ENCODE measurements at places on chromosomes 7 and 10.

- DNase-seq: no peak
These were observed 133.5 kb upstream of the PRSS58 start for GRCh38 chr7:142391191-142391992.

- peak; percentile 87 for DNase-seq
These were observed 48.5 kb downstream of the PLCE1 start for GRCh38 chr10:94042001-94042833.

- DNase-seq: no peak
These were observed 42.0 kb upstream of the TRIL start for GRCh38 chr7:28999895-29000716.

DNA sequence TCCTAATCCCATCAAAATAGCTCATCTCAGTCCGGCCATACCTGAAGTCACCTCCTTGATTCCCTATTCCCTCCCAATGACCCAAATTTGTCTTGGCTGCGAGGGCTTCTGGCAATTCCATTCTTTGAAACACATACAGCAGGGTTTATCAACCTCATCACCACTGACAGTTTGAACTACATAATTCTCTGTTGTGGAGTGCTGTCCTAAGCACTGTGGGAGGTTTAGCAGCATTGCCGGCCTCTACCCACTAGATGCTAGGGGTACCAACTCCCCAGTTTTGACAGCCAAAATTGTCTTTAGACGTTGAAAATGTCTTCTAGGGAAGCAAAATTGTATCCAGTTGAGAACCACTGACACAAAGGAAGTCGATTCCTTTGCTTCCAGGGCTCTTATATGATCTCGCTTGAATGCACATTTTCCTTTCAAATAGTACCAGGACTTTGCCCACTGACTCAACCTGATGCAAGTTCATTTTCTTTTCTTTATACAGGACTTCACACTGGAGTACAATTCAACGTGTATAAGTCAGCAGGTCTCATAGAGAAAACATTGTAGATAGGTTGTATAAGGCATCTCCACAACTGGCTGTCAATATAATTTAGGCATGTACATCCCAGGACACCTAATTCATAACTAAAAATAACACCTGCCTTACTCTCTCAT is 133.3 kb downstream of the STRA8 start:
- no peak for DNase-seq

DNA sequence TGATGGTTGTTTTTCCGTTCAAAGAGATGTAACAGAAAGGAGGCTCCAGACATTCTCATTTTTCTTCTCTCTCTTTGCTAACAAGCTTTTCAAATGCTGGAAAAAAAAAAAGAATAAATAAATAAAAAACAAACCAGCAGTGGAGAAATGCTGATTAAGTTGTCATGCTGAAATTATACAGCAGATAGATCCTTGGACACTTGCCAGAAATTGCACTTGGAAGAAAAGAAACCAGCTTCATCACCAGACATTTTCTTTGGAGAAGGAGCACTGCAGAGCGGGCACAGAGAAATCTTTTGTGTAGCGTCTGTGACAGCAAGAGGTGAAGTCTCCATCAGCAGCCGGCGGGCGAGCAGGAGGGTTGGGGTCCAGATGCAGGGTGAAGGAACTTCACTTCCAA is 55.8 kb downstream of the CLRN3 start:
- DNase-seq: no peak

DNA sequence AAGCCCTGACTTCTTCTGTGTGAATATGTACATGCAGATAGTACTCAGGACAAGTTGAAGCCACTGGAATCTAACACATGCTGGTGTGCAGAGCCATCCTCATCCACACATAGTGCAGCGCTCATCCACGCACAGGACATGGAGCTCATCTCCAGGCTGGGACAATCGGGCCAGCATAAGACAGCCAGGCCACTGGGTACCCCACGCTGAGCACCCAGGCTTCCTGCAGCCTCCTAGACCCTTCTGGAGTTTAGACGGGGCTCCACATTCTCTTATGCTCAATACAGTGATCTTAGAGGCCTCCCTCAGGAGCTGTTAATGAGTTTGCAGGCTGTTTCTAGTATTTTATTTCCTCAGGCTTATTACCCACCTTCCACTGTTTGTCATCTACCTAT is 238.9 kb downstream of the TNS3 start:
- DNase-seq: no peak

GRCh38 chr7:88165697-88166096 is 54.1 kb downstream of the SRI start:
- DNase-seq: no peak

DNA sequence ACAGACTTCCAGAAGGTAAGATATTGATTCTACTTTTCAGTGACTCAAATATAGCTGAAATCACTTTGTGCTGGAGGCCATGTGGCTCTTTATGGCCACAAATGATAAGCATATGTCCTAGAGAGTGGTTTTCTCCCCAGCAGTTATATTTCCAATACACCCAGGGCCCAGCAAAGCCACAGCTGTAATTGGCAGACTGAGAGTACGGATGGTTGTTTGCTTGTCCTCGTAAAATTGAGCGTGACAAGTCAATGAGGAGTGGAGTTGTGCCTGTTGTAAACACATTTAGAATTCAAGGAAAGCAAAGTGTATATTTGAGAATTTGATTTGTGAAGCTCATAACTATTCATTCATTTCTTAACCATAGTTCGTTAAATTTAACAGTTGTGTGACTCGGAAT is 201.8 kb downstream of the LHFPL3 start:
- DNase-seq: no peak

GRCh38 chr10:90314718-90315117 is 543.1 kb downstream of the HTR7 start:
- no peak for DNase-seq

DNA sequence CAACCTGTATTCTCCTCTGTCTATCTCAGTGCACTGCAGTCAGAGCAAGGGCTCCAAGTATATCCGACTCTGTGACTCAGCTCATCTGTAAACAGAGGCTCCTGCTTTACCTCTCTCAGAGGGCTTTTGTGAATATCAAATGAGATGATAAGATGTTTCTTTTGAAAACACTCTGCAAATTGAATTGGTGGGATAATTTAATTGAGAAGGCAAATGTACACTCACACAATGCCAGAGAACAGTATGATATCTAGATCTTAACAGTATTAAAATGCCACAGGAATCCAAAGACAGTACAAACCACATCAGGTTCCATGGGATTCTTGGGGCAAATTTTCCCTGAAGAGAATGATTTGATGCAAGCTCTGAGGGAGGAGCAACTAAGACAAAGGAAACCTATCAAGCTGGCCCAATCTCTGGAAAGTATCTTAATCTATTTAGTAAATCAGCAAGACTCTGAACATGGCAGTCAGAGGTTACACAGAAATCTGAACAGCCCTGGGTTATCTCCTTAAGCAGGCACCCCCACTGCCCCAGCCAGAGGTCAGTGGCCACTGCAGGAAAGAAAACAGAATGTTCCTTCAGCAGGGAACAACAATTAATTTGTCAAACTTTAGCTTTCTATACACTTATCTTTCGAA is 45.9 kb downstream of the DOCK4 start:
- peak; percentile 44 for DNase-seq

GRCh38 chr10:22583683-22584082 is 130.7 kb downstream of the PIP4K2A start:
- DNase-seq: no peak

GRCh38 chr10:76274933-76275332 is 843.5 kb downstream of the LRMDA start:
- DNase-seq: no peak

DNA sequence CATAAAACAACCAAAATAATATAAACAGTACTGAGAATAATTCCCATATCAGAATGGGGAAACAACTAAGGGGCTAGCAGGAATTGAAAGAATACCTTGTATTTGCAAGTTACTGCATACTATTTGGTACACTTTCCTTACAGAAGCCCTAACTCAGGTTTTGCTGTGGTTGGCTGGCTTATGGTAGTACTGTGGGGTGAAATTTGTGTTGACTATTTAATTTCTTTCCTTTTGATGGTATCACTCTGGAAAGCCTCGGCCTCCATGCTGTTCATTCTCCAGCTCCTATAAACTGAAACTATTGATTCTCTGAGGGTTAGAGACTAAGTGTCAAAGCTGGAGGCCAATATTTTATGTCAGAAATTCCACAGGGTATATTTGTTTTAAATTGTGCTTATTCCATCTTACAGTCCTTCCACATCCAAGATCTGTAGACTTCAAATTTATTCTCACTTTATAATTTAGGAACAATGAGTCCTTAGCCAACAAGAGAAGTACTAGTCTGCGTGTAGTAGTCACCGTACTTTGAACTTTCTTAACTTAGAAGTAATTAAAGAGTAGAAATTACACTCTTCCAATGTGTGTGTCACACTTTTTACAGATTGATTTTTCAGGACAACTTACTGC is 13.4 kb downstream of the SKIDA1 start:
- no peak for DNase-seq

DNA sequence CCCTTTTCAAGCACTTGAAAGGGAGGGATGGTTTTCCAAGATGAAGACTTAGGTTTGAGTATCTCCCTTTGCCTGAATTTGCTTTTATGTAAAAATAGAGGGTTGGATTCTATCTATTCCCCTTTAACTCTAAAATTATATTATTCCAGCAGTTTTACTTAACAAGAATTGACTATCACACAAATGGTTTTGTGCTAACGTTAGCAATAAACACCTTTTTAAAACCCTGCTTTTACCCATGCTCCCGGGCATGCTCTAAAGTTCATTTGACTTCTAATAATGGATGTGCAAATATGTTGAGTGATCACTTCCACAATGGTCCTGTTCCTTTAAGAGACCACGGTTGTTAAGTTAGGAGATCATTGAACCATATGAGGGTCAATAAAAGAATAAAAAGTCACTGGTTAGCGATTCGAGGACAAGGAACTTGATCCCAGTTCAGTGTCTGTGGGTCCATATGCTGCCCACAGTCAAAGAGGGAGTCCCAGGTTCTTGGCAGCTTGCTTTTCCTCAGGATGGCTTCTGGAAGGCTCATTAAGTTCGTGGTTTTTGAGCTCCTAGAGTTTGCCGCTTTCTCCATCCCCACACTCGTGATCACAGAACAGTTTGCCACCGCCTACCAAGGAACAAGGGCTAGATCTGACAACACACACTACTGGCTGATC is at the start of gene TMEM236:
Gene TMEM236 (plus strand): TSS at position 421 of the 665 bp plus-strand sequence. CDS start 95 bp downstream, at position 516.
- DNase-seq: no peak

GRCh38 chr10:113708640-113709039 is 28.9 kb downstream of the CASP7 start:
- DNase-seq: no peak

DNA sequence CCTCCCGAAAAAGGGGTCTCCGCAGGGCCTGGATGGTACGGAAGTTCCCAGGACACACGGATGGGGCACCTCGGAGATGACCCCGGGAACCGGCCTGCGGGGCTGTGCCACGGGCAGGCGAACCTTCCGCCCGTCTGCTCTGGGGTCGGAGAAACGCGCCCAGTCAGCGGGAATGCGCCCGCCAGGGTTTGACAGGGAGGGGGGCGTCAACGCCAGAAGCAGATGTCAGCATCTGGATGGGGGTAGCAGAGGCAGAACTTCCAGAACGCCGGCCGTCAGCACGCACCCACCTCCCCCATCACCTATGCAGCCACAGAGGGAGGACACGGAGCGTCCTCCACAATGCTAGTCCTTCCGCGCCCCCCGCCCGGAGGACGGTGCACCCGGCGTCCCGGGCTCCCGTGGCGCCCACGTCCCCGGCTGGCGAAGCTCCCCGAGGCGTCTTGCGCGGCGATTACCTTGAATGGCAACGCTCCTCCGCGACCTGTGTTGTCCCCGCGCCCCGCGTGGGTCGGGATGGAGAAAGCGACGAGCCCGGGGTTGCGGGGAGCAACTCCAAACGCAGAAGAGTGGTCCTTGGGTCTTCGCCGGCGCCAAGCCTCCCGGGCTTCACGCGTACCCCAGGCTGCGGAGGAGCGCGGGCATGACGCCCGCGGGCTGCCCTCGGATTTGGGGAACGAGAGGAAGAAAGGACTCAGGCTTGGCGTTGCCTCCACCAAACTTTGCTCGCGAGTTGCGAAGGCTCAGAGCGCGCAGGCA is 561 bp downstream of the FGFR2 start:
- DNase-seq: no peak

DNA sequence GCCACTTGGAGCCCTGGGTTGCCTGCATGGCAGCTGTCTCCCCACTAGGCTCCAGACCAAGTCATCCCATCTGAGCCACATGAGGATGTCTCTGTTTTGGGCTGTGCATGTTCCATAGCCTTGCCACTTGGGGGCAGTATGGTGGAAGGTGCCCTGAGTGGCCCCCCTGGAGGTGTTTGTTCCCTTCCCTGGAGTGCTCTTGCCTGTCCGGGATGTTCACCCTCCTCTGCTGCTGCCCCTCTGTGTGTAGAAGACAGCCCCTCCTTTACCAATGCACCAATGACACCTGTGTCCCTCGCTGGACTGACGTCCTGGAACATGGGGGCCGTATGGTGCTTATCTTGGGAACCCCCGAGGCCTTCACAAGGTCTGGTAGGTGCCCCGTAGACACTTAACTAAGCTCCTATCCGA is 100.2 kb downstream of the ACTR3B start:
- DNase-seq: peak; percentile 48

DNA sequence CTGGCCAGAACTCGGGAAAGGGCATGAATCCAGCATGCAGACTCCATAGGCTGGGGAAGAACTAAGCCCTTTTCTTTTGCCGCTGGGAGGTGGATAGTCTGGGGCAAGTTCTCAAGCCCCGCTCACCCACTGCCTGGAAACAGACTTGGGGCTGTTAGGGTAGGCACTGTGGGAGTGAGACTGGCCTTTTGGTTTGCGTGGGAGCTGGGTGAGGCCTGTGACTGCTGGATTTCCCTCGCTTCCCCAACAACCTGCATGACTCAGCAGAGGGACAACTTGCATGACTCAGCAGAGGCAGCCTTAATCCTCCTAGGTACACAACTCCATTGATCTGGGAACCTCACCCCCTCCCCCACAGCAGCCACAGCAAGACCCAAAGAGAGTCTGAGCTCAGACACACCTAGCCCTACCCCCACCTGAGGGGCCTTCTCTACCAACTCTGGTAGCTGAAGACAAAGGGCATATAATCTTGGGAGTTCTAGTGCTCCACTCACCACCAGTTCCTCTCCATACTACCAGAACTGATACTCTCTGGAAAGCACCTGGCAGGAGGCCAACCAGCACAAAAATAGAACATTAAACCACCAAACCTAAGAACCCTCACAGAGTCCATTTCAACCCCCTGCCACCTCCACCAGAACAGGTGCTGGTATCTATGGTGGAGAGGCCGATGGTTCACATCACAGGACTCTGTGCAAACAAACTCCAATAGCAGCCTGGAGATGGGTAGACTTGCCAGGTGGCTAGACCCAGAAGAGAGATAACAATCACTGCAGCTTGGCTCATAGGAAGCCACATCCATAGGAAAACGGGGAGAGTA is 81.4 kb upstream of the LAMB4 start:
- DNase-seq: peak; percentile 96

GRCh38 chr10:93667795-93668194 is 34.6 kb downstream of the FRA10AC1 start:
- DNase-seq: no peak

GRCh38 chr7:157763279-157764000 is 426.6 kb downstream of the DNAJB6 start:
- no peak for DNase-seq

GRCh38 chr10:128070161-128070560 is 56.1 kb downstream of the MKI67 start:
- no peak for DNase-seq

GRCh38 chr10:61390851-61391250 is 62.3 kb downstream of the TMEM26 start:
- no peak for DNase-seq

- peak; percentile 16 for DNase-seq
These were observed 39.5 kb upstream of the INSIG1 start for GRCh38 chr7:155258226-155258560.

GRCh38 chr7:129804111-129804889 is 148.5 kb downstream of the UBE2H start:
- no peak for DNase-seq

Measured in A549 (cell line).